ENCODE measurements at places on chromosomes 4 and X.

- no peak for DNase-seq
These were observed 254.9 kb downstream of the RCHY1 start for GRCh38 chr4:75259306-75259705.

- DNase-seq, result no peak
These were observed 1852.9 kb upstream of the PCDH10 start for GRCh38 chr4:131296192-131296591.

DNA sequence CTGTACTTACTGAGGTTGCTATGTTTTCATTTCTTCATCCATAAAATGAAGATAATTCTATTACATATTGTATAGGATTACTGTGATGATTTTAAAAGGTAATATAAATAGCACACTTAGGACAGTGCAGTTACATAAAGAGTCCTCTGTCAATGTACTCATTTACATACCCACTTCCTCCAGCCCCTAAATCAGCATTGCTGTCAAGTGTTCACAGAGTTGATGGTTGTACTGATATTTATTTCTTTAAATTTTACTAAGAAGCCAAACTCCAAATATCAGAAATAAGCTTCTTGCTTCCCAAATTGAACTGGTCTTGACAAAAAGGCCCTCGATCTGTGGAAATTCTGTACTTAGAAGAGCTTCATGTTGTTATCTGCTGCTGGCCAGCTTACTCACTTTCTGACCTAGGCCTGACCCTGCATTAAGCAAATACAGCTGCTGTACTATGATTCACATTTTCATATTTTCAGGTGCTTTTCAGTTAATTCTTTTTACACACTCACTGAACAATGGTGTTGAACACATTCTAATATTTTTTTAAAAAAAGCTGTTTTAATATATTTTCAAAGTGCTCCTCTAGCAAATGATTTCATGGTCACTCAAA is 259.6 kb downstream of the UNC5C start:
- no peak for DNase-seq

- DNase-seq, result no peak
These were observed 167.3 kb upstream of the SPRY1 start for GRCh38 chr4:123229286-123229685.

DNA sequence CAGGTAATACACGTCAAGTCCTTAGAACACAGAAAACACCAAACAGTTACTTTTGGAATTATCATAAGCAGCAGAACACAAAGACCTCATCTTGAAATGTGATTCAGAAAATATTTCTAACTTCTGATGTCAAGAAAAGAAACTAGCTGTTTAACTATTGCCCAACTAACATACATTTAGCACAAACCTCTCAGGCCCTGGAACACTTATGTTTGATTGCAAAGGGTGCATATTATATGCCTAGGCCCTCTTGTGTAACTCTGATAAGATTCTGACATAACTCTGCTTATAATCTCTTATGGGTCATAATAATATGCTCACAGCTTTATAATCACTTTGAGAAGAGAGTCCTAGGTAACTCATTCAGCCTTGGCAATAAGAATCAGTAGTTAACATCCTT is 62.6 kb downstream of the TBC1D9 start:
- DNase-seq, result no peak

DNA sequence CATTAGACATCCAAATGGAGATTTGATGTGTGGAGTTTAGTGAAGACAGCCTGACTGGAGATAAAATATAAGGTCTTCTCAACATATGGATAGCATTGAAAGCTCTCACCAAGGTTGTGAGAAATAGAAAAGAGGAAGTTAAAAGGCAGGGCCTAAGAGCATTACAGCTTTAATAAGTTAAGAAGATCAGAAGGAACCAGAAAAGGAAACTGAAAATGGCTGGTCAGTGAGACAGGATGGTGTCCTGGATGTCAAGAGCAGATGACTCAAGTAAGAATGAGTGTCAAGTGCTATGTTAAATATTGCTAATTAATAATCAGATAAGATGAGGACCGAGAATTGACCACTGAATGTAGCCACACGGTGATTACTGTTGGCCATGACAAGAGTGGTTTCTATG is 642.9 kb downstream of the STPG2 start:
- no peak for DNase-seq

GRCh38 chrX:131923614-131924250 is 99.4 kb upstream of the STK26 start:
- no peak for DNase-seq

DNA sequence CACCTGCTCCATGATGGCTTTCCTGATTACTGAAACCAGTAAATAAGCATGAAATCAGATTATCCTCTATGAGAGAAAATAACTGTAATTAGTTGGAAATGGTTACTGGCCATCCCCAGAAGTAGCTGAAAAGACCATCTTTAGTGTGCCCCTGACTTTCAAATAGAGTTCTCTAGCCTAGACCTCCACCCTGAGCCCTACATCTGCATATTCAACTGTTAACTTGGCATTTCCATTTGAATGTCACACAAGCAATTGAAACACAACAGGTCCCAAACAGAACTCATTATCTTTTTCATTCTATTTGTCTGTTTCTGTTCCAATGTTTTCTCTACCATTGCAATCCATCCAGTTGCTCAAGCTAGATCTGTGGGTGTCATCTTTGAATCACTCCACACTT is 952.3 kb downstream of the RPA4 start:
- DNase-seq, result no peak

DNA sequence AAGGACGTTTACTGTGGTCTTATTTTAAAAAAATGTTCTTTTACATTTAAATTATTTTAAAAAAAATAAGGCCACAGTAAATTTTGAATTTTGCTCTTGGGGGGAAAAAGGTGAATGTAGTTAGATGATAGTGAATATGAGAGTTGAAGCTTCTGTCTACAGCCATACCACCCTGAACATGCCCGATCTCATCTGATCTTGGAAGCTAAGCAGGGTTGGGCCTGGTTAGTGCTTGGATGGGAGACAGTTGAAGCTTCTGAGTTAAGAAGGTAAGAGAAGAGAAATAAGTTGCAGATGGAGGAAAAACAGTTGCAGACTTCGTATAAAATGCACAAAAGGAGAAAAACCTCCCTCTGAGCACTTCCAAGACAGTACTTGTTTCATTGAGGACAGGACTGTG is 115.6 kb upstream of the NR3C2 start:
- no peak for DNase-seq

DNA sequence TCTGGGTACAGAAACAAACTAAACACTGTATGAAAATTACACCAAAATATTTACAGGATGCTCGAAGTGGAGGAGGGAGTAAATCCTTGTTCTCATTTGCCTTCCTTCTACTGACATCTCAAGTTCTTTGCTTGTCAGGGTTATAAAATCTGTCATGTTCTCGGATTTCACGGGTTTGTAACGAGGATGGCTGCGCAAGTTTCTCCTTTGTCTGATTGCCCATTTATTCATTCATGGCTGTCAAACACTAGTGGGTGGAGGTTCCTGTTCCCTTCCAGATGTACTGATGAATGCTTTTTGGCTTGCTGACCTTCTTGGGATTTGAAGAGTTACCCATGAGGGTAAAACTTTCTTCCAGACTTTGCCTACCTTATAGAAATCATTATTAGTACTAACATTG is 206.9 kb downstream of the SPCS3 start:
- DNase-seq, result no peak

DNA sequence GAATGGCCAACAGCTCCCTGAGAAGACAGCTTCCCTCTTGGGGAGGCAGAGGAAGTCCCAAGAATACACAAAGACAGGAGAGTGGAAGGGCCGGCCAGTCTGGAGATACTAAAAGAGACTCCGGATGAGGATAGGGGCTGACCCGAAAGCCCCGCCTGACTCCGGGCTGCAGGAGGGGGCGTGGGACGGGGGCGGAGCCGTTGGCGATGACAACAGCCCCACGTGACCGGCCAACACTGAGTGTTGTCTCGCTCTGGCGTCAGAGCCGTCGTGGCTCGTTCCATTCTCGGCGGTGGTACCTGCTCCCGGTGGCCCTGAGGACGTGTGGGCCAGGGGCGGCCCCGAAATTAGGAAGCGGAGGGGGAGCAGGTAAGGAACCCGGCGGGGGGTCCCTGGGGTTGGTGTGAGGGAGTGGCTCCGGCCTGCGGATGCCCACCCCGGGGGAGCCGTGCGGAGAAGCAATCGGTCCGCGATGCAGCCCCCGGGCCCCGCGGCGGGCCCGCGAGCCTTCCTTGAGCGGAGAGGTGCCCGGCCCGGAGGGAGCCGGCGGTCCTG is at the start of gene BEX4:
TSS of gene BEX4 (plus strand) at position 239 of the 555 bp plus-strand sequence. CDS start 1,046 bp downstream, outside the sequence.
- peak; percentile 65 for DNase-seq

- DNase-seq, result no peak
These were observed 221.6 kb upstream of the FTHL17 start for GRCh38 chrX:31293409-31293808.

DNA sequence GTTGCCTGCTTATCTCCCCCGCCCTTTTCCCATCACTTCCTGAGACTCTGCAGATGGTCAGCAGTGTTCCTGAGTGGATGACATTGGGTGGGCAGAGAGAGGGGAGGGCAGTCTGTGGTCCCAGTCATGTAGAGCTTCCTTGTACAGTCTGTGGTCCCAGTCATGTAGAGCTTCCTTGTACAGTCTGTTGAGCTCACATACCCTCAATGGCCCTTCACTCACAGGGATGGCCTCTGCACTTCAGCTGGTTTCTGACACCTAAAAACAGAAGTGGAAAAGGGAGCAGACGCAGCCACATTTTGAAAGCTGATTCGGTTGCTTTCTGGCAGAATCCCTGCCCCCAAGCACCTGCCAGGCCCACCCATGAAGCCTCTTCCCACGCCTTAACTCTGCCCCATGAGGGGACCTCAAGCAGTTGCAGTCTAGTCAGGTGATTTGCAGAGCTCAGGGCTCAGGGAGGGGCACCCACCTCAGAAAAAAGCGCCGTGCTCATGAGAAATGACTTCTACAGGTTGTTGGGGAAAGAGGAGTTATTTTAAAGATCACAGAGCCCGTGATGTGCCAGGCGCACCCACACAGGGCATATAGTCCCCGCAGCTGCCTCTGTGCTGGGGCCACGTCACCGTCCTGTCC is 3.6 kb upstream of the TMEM271 start:
- no peak for DNase-seq

- DNase-seq, result no peak
These were observed 5.4 kb upstream of the FATE1 start for GRCh38 chrX:151710457-151710856.

DNA sequence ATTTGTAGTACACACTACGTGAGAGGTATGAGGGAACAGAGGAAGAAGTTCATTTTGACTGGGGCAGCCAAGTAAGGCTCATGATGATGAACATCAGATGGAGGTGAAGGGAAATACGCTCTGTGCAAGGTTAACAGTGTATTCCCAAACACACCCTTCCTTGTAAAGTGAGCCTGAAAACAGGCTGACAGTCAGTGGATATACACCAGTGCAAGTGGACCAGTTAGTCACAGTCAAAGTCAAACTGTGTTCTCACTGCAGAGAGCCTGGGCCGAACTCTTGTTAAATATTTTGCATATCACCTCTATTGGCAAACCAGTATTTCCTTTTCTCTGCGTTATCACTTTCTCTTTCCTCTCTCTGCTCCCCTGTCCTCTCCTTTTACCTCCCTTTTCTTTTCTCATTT is 23.4 kb upstream of the RHOH start:
- no peak for DNase-seq

GRCh38 chr4:150234246-150234645 is 156.0 kb downstream of the DCLK2 start:
- no peak for DNase-seq

DNA sequence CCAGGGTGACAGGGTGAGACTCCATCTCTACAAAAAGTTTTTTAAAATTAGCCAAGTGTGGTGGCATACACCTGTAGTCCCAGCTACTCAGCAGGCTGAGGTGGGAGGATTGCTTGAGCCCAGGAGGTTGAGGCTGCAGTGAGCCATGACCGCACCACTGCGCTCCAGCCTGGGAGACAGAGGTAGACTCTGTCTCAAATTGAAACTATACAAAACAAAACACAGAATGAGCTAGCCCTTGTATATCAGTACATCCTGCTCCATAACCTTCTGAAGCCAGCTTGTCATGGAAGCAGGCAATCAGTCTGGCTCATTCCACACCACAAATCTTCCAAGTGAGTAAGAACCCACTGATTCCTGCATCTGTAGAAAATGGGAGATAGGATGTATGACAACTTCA is 49.0 kb downstream of the CD99L2 start:
- DNase-seq, result no peak

DNA sequence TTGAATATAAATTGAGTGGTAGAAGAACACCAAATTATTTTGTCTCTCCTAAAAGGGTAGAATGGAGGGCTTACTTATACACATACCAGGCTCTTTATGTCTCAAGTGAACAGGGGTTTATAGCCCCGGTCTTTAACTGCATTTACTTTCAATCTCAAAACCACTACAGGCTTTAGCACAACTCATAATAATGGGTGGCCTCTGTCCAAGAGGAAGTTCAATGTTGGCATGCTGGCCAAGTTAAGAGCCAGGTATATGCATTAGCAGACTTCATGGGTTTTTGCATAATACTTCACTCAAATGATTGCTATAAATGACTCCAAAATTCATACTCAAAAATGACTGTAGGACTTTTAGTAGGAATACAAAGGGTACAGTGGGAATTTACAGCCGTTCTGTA is 118.5 kb upstream of the OTUD4 start:
- no peak for DNase-seq

DNA sequence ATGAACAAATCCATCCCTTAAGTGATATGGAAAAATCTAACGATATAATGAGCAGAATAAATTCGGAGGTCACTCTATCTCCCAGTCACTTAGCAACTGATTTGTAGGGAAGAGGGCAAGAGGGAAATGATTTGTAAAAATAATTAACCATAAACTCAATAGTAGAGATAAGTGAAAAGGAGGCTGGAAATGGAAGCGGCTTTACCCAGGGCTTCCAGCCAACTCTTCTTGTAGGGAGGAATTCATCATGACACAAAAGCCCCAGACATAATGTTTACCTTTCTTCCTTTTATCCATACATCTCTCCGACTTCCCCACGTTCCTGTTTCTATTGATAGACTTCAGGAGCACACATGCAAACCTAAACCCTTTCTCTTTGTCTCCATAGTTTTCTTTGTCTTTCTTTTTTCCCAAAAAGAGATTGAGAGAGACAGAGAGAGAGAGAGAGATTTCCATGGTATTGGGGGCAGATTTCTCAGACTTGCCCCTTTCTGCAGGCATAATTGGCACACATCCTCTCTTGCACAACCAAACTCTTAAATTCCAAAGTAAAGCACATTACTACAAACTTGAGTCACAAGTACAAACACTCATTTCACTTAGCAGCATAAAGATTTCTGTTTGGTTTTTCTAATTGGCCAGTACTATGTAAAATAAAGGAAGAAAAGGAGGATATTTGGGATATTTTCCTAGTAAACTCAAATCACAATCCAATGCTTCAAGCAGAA is 140.9 kb downstream of the MAPK10 start:
- DNase-seq, result no peak

GRCh38 chr4:7256984-7257810 is 64.9 kb downstream of the SORCS2 start:
- no peak for DNase-seq

GRCh38 chr4:59818656-59819055 is 1381.5 kb upstream of the ADGRL3 start:
- DNase-seq, result no peak

DNA sequence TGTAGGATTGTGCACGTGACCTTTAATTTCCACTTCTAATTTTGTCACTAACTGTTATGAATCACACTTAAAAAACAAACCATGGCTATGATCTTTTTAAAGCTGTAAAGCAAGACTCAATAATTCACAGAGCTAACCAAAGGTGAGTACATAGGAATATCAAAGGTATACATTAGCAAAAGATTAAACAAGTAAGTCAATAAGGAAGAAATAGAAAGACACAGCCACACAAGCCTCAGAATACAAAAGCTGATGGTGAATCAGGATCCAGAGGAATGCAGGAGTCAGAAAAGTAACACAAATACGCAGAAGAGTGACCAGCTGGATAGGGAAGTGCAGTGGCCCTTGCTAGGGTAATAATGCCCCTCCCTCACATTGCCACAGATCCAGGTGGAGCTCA is 943.6 kb downstream of the DMD start:
- DNase-seq, result no peak
